ENCODE measurements at places on chromosomes 2 and 18.

GRCh38 chr2:227415538-227416424 lies 28.0 kb upstream of the SCYGR1 start:
- DNase-seq = no peak

- DNase-seq = no peak
These were observed 210.5 kb upstream of the HDAC4 start for GRCh38 chr2:239611222-239611795.

GRCh38 chr2:237159006-237159911 lies 73.6 kb downstream of the COPS8 start:
- no peak for DNase-seq

- DNase-seq = no peak
These were observed 585.1 kb downstream of the ZEB2 start for GRCh38 chr2:143934626-143935481.

DNA sequence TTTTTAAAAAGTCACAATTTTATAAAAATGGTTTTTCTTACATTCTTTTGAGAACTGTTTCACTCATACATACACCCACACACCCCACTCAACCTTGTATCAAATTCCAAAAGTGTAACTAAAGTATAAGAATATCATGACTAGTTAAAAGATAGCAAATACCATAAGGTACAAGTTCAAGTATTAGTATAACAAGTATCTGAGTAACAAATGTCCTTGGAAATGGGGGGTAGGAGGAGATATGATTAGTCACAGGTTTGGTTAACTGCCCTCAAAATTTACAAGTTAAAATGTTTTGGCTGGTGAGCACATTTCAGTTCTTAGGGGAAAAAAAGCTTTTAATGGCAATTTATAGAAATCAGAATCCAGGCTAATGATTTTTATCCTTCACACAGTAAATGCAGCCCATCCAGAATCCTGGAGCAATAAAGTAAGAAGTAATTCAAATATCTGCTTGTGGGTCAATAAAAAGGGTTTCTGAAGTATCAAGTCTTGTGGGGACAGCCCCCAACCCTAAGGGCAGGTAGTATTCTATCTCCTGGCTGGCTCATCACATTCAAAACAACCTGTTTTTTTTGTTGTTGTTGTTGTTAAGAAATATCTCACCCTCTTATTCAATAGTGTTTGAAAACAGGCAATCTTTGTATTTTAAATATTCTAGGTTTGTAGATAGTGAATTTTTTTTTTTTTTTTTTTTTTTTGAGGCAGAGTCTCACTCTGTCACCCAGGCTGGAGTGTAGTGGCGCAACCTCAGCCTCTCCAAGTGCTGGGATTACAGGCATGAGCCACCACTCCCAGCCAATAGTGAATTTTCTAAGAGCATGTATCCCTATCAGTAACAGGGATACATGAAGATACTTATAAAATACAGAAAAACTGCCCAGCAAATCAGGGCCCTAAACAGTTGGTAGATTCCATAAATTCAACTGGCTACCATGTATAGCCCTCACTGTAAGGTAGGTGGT lies 14.5 kb downstream of the IAH1 start:
- DNase-seq = no peak

GRCh38 chr18:12657684-12658425 lies at the start of gene SPIRE1:
SPIRE1 (minus strand) TSS chr18:12658107; CDS start chr18:12657866, 241 bp downstream.
- no peak for DNase-seq

DNA sequence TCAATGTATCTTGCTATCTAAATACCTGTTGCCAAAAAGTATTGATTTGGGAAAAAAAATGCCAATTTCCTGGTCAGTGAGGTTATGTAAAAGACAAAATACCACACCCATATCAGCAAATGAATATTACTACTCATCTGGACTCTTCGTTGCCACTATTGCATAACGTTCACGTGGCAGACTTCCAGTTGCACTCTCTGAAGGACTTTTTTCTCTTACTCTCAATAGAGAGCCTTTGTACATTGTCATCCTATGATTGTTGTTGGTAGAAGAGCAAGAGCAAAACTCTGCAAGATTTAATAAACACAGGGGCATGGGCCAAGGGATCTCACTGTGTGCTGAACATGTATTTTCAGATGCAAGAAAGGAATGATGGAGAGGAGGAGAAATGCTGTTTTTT lies 689.8 kb downstream of the MBD2 start:
- no peak for DNase-seq

DNA sequence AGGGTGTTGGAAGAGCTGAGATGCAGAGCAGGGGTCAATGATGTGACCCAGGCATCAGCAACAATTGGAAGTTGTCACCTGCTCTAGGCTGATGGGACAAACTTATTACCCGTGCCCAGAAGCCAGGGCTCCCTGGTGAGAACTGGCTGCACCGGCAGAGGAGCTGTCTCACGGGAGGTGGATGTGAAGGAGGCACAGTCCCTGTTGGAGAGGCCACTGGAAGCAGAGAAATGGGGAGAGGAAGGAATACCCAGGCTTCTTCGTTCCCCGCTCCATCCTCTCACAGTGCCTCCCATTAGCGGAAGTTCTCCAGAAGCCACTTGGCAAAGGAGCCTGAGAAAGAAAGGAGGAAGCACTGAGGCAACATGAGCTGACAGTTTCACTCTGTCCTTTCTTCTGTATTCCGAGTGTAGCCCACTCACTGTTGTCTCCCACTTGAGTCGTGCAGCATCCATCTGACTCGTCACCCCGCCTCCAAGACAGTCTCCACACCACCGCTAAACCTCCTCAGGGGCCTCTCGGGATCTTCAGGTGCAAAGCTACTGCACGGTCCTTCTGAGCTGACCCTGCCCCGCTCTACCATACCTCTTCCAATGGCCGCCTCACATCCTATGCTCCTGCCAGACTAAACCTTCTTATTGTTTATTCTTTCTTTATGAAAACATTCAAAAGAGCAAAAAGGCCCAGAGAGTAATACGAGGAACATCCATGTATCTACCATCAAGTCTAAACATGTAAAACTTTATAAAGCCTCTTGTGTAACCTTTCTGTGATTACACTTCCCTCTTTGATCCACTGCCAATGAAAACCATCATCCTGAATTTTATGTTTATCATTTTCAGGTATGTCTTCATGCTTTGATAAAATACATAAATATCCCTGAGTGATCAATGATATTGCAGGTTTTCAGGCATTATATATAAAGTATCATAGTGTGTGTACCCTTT lies 19.1 kb upstream of the AFTPH start:
- no peak for DNase-seq

DNA sequence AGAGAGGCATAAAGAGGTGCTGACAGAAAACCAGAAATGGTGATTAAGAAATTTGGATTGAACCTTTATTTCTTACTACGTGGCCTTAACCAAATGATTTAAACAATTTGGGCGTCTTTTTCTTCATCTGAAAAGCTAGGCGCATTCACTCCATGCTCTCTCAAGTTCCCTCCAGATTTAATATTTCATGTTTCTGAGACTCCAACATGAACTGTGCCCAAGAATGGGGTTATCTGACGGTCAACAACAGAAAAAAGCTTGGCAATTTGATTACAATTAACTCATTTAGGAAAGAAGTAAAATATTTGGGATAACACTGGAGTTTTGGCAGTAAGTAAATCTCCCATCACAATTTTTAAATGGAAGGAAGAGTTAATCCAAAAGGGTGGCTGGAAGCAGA lies 345.4 kb downstream of the ARHGAP15 start:
- DNase-seq = no peak

DNA sequence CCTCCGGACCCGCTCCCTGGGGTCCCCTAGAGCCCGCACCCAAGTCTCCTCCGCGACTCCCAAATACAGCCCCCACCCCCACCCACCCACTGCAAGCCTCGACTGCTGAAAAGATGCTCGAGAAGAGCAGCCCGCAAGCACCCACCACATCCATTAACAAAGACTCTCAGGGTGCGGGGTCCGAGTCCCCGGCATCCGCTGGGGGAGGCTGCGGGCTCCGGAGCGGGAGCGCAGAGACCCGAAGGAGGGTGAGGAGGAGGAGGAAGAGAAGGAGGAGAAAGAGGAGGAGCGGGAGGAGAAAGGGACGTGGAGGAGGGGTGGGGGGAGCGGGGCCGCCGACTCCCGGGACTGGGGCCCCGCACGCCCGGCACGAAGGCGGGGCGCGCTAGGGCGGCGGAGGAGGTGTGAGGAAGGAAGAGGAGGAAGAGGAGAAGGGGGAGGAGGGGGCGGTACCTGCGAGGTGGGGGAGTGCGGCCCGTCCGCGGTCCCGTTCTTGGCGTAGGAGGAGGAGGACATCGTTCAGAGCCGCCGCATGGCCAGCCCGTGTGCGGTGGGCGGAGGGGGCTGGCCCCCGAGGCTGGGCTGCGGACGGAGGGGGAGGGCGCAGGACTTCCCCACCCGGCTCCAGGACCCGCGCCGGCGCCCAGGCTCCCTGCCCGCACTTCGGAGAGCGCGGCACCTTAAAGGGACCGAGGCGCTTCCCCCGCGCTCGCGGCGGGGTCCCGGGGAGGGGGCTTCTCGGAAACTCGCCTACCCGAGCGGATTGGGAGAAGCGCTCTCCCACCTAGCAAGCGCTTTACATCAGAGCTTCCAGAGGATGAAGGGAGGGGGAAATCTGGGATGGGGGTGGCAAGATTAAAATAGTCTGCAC lies at the start of gene CACNB4:
TSS of gene CACNB4 (minus strand) at position 549 of the 871 bp plus-strand sequence.
- no peak for DNase-seq

- no peak for DNase-seq
These were observed 138.3 kb upstream of the TTC39C start for GRCh38 chr18:23875966-23876895.

GRCh38 chr2:54212456-54212855 lies 43.6 kb downstream of the TSPYL6 start:
- no peak for DNase-seq

DNA sequence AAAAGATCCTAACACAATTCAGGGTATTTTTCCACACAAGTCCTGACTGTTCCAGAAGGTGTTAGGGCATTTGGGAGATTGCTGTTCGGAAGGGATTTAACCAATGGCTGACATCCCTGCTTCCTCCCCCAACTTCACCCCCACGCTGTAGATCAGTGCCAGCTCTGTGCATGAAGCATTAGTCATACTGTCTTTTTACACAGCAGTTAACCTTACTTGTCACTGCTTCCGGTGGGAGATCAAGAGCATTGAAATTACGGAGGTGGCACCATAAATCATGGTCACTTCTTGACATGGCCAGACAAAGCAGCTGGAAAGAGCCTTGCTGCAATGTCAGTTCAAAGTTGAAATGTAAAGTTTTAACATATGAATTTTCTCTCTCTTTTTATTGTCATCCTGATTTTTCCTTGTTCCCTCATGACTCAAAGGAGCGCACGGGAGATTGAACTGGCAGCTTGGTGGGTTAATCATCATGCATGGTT lies 70.2 kb downstream of the HRH4 start:
- DNase-seq = no peak

- DNase-seq = no peak
These were observed 18.5 kb downstream of the RRM2 start for GRCh38 chr2:10140841-10141610.

GRCh38 chr2:221464971-221465370 lies 107.1 kb downstream of the EPHA4 start:
- no peak for DNase-seq

DNA sequence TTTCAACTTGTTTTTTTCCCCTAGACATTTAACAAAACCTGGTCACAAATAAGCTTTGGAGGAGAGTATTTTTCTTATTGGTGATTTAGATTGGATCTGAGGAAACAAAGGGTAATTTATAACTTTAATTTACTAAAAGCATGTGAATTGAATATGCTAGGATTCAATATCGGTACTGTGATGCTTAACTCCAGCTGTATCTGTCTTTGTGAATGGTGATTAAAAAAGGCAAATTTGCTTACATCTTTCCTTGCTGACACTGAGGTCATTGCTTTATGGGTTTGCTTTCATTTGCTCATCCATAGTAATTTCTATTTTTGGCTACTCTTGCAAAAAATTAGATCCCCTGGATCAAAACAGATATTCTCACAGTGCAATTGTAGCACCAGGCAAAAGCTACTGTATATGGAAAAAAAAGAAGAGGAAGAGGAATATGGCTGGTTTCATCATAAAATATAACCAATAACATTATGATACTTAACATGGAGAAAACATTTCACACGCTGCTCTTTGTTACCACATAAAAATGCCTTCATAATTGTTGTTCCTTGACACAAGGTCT lies 832.0 kb upstream of the ZEB2 start:
- DNase-seq = no peak

- no peak for DNase-seq
These were observed 13.7 kb downstream of the PDCD1 start for GRCh38 chr2:241844831-241845578.

GRCh38 chr2:206970589-206971360 lies 31.5 kb downstream of the CPO start:
- DNase-seq = no peak

GRCh38 chr2:205750797-205751196 lies 68.5 kb downstream of the NRP2 start:
- no peak for DNase-seq

DNA sequence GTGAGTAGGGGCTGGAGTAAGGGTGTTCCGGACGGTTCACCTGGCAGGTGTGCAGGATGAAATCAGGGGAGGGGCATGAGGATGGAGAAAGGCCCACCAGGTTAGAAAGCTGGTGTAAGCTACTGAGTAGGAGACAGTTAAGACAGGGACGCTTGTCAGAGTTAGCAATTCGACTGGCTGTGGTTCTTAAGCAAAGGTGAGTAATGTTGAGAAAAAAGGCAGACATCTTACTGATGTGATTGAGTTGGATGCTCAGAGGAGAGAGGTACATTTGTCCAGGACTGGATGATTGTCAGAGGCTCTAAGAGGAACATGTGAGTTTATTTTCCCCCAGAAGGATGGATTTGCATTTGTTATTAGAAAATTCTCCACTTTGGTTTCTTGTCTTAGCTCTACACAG lies 90.5 kb upstream of the MGAT5 start:
- no peak for DNase-seq

DNA sequence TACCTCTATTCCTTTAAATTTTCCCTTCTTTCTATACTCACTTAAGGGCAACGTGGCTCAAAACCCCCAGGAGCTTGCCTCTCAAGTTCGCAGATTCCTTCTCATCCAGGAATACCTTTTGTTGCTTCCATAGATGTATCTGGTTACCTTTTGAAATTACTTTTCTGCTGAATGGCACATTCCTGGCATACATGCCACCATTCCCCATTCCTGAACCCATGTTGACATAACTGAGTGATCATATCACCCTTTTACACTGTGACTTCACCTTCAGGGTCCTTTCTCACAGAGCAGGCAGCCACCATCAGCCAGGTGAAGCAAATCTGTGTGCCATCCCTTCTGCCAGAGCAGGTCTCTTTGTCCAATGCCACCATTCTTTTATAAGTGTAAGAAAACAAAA lies 615.8 kb downstream of the ARHGAP15 start:
- DNase-seq = no peak

GRCh38 chr2:144625226-144625625 lies 105.3 kb upstream of the ZEB2 start:
- no peak for DNase-seq

DNA sequence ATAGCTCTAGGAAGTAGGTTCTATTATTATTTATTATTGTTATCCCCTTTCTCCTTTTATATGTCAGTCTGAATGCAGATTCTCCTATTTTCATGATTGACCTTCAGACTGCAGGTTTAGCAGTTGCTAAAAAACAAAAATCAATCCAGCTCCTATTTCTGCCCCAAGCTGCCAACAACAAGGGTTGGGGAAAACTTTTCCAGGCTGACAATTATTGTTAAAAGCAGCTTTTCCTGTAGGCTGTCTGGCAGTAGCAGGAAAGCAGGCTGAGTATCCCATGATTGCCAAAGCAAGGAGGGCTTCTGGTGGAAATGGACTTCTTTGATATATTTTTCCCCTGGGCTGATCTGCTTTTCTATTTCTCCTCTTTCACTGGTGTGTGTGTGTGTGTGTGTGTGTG lies 78.0 kb upstream of the CTLA4 start:
- no peak for DNase-seq

GRCh38 chr2:176111309-176111663 lies 4.2 kb downstream of the HOXD11 start:
- no peak for DNase-seq

GRCh38 chr18:6423289-6423688 lies 8.6 kb upstream of the L3MBTL4 start:
- DNase-seq = no peak

Data from activated CD8-positive, alpha-beta memory T cell treated with anti-CD3 and anti-CD28 coated beads for 4 hours (primary cell).